Upper lobe of right lung (tissue), 1 donor: ENCODE measurements at places on chromosomes 12 and 14.

- no peak for DNase-seq
Measured at GRCh38 chr12:4974217-4974616, 64.5 kb downstream of the KCNA1 start.

- no peak for DNase-seq
Measured at GRCh38 chr12:59086126-59086525, 165.8 kb upstream of the LRIG3 start.

GRCh38 chr14:68606176-68606575 lies 186.7 kb downstream of the ZFP36L1 start:
- peak; percentile 3 for DNase-seq

DNA sequence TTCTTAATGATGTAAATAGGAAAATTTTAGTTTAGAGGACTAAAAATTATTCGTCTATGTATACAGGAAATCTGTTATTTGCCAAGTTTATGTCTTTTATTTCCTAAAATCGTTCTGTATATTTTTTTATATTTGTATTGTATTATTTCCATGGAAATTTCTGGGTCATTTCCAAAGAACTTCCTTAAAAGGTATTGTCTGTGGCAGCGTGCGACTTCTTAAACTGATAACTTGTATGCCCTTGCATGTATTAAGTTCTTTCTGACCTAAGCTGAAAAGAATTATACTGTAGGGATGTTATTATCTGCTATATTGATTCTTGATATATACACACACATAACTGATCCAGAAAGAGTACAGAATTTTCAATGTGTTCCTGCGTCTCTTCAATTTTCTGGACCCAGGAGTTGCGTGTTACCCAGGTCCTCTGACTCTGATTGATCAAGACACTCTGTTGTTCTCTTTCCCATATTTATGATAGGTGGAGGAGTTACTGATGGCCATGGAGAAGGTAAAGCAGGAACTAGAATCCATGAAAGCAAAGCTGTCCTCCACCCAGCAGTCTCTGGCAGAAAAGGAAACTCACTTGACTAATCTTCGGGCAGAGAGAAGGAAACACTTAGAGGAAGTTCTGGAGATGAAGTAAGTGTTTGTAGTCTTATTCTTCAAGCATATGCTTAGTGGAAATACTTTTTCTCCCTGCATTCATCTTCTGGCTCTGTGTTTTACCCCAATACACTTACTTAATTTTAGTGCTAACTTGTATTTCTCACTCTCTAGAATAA lies 298.5 kb downstream of the ERC1 start:
- no peak for DNase-seq

GRCh38 chr12:58995666-58996363 lies 75.5 kb upstream of the LRIG3 start:
- DNase-seq, result no peak

DNA sequence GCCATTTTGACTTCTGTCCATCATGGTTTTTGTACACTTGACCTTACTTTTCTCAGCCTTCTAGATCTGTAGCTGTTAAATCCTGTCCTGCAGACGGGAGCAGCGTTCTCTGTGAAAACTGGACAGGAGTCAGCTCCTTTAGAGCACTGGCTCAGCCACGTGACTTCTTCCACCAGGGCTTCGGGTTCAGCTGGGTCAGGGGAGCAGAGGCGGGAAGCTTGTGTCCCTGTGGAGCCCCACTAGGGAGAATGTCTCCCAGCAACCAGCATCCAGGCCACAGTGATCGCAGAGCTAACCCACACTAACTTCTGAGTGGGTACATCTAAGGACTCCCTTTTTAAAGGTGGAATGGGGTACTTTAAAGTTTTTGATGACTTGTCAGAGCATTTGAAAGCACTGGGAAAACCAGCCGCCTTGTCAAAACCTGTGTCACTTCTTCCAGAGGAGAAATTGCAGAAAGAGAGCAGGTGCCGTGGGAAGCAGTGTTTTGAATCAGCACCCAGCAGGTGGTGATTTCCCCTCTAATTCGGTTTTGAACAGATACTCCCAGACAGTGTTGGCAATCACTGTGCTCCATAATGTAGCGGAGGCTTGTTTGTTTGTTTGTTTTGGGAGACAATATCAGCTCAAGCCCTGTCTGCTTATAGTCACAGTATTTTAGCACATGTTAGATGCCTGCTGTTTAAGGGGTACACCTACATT lies 17.9 kb downstream of the DERA start:
- no peak for DNase-seq

DNA sequence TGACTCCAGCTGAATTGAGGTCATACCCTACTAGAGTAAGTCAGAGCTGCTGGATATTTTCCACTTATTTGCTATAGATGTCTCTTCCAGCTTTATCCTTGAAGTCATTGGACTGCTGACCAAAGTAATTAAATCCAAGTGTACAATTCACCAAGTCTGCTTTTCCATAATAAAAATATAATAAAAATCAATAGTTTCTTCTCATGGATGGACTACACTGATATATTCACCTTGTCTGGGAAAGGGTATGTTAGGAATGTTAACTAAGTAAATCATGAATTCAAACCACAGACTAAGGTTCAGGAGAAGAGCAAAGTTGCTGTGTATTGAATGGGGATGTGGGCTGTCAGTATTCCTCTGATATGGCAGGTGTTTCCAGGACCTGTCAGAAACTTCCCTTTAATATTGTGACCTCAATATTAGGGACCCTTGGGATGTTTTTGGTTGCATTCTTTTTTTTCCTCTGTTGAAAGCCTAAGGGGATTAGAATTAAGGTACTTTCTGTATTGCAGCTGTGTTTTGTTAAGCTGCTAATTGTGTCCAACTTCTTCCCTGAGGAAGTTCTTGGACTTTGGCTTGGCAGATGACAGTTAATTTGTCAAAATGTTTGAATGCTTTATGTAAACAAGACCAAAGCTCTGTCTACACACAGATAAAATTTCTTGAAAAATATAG lies 284.0 kb downstream of the ATP23 start:
- DNase-seq, result no peak

GRCh38 chr14:20714593-20715250 lies 26.2 kb downstream of the ANG start:
- DNase-seq, result peak; percentile 85

DNA sequence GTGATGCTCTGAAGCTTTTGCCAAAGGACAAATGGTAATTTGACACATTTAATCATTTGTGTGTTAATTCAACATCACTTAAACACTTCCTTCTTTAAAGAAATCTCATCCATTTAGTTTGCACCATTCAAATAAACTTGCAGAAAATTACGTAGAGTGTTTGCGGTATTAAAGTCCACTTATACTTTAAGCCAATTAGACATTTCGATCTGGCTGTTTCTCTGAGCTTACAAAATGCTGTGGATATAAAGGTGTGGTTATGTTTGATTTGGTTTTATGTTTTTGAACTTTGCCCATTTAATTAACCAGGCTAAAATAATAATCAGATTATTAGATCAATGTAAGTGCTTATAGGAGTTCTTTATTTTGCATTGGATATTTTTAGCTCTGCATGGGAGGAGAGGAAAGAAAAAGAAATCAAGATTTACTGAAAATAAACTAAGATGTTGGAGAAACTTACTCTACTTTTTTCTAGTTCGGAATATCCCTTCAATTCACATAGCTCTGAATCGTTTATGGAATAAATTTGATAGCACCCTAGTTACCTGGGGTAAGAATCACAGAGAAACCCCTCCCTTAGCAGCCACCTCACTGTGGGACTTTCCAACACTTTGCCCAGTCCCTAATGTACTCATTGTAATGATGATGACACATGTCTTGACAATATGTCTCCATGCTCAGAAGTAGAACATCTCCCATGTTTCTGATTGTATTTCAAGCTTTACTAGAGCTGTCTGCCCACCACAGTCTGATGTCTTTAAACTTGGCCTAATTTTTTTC lies 268.0 kb downstream of the BTG1 start:
- no peak for DNase-seq

GRCh38 chr14:102434647-102435175 lies 72.0 kb downstream of the TECPR2 start:
- DNase-seq, result no peak

DNA sequence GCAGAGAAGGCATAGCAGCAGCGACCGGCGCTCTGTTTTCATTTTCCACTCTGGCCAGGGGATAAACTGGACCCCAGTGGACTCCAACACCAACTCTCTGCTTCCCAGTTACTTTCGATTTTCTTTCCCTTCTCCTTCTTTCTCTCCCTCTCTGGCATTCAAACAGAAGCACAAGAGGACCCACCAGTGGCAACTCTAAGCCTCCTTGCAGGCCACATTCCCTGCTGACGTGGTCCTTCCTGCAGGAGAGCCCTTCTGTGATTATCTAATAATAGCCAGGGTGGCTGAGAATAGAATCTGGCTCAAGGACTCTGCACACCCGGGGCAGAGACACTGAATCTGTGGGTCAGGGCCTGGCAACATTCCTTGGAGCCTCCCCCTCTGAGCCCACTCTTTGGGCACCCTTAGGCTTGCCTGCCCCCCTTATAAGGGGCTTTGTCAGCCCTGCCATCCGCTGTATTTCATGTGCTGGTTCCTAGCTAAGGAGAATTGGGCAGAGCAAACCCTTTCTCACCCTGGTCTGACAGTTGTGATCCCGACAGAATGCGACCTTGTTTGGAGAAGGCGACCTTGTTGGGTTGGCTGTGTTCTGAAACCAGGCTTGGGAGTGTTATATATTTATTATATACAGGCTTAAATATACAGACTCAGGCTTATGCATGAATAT lies 8.2 kb upstream of the HOXC6 start:
- no peak for DNase-seq

DNA sequence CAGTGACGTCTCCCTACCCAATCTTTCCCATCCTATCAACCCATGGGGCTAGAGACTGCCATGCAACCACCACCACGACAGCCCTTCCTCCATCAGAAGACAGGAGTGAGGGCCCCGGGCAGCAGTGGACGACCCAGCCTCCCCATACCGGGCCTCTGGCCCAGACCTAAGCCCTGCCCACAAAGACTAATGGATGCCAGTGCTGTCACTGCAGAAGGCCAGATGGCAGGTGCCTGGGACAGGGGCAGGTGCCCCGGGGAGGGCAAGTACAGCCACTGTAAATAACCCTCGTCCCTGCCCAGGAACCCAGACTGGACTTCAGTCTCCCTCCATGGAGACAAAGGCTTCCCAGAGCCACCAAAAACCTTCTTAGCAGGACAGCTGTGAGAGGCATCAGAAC lies 20.3 kb upstream of the HSPB8 start:
- DNase-seq, result no peak

DNA sequence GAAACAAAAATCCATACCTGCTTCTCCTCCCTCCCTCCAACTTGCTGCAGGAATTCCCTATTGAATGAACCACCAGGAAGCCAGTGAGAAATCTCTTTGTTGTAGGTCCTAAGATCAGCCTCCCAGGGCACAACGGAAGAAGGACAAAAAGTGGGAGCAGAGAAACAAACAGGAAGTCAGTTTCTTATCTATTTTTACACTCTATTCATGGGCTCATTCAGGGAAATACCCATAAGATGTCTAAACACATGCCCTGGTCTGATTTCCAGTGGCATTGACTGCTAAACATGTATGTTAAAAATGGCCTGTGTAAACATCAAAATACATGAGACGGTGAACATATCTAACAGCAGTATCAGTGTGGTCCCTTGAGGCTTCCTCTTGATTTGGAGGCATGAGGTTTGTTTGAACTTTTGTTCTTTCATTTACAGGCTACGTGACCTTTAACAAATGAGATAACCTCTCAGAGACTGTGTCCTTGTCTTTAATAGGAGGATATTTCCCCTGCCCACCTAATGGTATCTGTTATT lies 18.8 kb downstream of the GPR65 start:
- no peak for DNase-seq

GRCh38 chr12:69744109-69744508 lies 5.4 kb downstream of the RAB3IP start:
- no peak for DNase-seq

- DNase-seq, result no peak
Measured at GRCh38 chr14:86933958-86934595, 1058.9 kb downstream of the GALC start.

DNA sequence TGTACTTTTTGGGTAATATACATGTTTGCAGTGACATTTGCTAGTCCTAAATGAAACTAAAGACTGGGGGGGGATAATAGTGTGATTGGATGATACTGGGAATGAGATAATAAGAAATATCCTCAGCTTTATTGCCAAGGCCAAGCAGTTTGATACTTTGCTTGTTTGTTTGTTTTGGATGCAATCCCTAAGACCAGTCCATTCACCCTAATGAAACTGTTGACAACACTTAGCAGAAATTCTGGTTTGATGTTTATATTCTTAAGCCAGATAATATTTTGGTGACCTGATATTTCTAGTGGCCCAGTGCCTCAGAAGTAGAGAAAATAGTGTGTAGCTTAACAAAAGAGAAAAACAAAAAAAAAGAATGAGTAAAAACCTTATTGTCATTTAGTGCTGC lies 1.8 kb downstream of the PHC1 start:
- no peak for DNase-seq

DNA sequence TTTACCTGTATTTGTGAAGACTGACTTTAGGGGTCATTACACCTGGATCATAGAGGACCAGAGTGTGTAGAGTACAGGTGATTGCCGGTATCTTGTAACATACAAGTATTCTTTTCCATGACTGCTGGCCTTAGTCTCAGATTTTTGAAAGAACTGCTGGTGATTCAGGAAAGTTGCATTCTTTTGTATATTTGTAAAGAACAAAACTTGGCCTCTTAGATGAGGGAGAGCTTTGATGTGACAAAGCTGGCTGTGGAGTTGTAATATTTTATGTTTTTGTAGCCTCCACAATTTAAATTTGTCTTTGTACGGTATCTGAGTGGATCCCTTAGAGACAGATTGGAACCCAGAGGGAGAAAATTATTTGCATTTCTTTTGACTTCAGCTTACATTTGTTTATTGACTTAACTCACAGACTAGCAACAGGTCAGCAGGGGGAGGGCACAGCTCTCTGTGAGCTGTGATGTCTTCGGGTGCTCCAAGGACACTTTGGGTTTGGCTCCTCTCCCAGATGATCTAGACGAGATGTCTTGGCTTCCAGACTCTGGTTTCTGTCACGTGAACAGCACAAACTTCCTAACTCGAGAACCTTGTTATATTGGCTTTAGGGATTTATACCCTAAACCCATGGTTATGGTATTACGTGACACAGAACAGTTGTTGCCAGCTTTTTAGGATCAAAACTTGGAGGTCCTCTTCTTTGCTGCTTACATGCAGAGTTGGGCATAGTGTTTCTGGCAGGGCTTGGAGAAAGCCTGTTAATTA lies 65.9 kb downstream of the DAAM1 start:
- no peak for DNase-seq

- peak; percentile 50 for DNase-seq
Measured at GRCh38 chr12:52254180-52254964, 20.1 kb upstream of the KRT86 start.
